SK-N-MC (cell line): ENCODE measurements at places on chromosomes 5 and 9.
A peak's percentile ranks its signal among the peaks of the same experiment; 100 is the strongest.

DNA sequence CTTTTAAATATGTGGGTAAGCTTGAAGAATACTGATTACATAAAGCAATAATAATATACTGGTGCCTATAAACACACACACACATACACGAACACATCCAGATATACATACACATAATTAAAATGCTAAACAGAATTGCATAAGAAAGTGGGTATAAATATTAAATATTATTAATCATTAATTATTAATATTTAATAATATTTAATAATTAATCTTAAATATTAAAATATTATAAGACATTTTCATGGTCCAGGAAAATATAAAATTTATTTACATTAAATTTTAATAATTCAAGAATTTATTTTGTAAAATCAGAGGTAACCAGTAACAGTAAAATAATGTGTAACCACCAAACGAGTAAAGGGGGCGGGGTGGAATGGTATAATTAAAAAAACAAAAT, 178.3 kb downstream of the TMEM232 start:
- no peak for DNase-seq

GRCh38 chr9:4689687-4690104, 10.3 kb downstream of the CDC37L1 start:
- no peak for DNase-seq

DNA sequence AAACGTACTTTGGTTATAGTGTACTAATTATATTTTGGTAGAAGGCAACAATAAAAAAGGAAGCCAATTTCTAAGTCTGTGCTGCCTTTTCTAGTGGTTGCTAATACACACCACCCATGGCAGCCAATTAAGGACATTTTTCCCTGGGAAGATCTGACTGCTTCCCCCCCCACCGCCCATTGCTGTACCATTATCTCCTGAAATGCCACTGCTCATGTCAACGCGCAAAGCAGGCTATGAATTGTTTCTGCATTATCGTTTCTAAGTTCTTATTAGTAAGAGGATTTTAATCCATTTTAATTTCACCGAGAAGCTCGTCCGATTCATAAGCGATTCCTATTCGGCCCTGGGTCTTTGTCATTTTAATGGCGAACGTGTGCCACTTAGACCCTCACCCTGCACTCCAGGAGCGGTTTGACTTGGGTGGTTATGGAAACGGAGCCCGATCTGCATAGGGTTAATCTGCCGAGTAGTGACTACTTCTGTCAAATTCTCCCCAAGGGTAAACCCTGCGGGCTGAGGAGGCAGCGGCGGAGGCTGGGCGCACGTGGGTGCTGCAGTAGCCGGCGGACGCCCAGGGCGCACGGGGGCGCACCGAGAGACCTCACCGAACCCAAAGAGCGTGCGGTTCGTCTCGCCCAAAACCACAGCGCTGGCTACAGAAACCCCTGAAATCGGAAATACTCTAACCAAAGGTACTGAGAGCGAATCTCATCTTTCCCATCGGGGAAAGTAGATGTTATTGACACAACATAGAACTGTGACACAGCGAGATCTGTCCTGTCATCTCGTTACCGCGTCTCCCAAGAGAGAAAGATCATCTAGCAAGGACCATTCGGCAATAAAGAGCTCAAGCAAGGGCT, 55.8 kb upstream of the SHC3 start:
- no peak for DNase-seq

DNA sequence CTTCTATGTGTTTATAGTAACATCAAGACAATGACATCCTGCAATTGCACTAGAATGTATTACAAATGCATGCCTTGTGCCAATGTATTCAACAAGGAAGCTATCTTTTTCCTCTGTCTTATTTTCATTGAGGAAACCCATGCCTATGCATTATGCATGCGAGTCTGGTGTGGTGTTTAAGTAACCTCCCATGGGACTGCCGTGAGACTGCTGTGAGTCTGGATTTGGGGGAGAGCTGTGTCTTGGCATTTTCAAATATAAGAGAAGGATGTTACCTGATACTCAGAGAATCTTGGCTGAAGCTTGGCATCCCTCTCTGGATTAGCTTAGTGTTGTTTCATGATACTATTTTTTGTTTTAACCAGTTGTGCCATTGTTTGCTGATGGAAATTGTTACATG, 98.3 kb downstream of the F2RL2 start:
- DNase-seq, result peak; percentile 99

DNA sequence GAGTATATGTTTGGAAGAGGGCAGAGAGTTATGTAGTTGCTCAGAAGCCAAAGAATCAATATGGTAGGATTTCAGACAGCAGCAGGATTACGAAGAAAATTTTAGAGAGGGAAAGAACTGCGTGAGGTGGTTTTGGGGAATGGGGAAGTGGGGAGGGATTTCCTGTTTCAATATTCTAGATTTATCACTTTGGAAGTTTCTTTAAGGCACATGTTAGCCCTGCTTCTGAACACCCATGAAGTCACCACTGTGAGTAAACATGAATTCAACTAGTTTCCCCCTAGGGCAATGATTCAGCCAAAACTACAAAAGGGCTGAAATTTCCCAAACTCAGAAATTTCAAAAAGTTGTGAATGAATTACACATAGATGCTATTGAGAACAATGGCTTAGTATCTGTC, 132.2 kb downstream of the EBF1 start:
- DNase-seq, result peak; percentile 63

GRCh38 chr5:76492819-76493189, 89.7 kb downstream of the IQGAP2 start:
- no peak for DNase-seq

DNA sequence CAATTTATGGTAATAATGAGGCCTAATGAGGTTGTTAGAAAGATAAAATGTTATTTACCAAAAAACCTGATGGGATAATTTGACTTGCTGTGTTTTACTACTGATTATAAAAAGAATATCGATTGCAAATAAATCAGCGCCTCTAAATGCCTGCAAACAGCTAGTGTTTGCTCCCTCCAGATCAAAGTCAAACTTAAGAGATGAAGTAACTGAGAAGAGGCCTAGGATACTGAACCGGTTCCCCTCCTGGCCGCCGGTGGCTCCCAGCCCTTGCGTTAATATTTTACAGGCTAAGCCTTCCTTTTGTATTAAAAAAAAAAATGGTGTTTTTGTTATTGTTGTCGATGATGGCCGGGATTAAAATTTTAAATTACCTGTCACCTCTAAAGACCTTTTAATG, 2.6 kb downstream of the IRX1 start:
- DNase-seq, result no peak

DNA sequence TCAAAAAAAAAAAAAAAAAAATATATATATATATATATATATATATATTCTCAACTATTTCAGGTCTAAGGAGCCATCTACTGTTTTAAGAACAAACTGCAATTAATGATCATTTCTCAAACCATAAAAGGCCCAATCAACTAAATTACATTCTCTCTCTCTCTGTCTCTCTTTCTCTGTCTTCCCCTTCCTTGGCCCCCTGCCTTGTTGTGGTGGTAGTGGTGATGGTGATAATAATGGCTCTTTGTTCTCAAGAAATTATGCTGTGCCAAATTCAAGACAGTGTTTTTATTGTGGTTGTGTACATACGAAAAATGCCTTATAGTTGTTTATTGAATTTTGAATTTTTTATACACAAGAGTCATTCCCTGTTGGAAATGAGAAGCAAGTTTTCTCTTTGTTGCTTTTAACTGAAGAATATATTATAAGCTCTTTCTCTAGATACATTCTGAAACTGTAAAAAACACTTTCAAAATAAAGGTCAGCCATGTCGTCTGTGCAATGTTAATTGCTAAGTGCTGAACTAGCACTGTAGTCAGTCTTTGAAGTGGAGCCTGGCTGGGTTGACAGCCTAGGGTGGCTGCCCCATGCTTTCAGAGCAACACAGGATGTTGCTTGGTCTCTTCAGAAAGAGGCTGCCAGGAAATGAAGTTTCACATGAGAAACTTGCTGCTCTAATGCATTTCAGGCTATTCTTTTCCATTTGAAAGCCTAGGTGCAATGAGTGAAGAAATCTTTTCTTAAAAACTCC, 96.0 kb downstream of the HINT1 start:
- DNase-seq, result no peak

GRCh38 chr9:126695701-126696400, 82.1 kb downstream of the LMX1B start:
- DNase-seq, result no peak

DNA sequence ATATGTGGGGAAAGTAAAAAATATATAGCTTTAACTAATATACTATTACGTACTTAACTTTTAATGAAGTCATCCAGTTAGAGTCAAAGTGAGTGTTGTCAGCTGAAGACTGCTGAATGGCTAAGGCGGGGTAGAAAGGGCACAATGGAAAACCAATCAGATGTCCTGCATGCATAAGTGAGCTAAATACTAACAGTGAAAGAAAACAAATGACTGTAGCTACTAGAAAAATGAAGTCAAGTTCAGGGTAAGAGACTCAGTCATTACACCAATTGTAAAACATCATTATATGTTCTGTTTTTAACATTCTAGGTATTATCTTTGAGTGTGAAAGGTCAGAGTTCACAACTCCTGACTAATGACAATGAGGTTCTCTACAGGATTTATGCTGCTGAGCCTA, 295.2 kb downstream of the ADGRV1 start:
- DNase-seq, result no peak

- no peak for DNase-seq
Measured at GRCh38 chr5:73654171-73654811, 28.3 kb downstream of the ARHGEF28 start.

GRCh38 chr5:142189813-142190212, 81.2 kb downstream of the NDFIP1 start:
- DNase-seq, result no peak

- DNase-seq, result no peak
Measured at GRCh38 chr5:55711507-55712022, 559 bp downstream of the SLC38A9 start.

DNA sequence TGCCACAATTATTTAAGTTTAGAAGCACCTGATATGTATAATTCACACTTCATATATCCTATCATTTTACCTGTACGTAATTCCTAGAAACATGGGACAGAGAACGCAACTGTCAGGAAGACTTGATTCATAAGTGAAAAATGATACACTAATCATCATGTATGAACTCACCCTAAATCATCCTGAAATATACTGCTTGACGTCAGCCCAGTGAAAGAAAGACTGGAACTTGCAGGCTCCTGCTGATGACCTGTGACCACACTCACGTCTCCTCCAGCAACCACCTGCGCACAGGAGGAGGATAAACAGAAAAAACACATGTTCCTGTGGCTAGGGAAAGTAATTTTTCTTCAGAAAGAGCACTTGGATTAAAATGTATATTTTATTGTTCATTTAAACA, 169.7 kb downstream of the MPDZ start:
- DNase-seq, result no peak

GRCh38 chr9:12640866-12641636, 52.1 kb upstream of the TYRP1 start:
- DNase-seq, result no peak

DNA sequence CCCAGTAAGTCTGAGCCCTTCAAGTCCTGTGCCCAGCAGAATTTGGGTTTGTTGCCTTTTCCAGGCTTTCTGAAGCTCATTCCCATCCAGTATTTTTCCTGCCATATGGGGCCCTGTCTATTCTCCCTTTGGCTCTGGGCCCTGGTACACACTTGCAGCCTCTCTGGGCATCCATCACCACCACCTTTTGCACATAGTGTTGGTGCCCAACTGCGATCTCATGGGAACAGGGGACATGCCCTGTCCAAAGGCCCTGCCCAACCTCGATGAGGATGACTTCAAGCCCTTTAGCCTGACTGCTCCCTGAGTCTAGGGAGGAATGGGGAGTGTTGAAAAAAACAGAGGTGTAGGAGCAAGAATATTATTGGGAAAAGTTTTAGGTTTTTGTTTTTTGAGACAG, 11.5 kb downstream of the RGS3 start:
- no peak for DNase-seq

GRCh38 chr5:142792865-142793232, 22.7 kb downstream of the ARHGAP26 start:
- no peak for DNase-seq

- DNase-seq, result no peak
Measured at GRCh38 chr5:87751824-87752223, 339.1 kb upstream of the CCNH start.

GRCh38 chr5:96752341-96753016, 55.3 kb downstream of the ERAP1 start:
- DNase-seq, result peak; percentile 76

DNA sequence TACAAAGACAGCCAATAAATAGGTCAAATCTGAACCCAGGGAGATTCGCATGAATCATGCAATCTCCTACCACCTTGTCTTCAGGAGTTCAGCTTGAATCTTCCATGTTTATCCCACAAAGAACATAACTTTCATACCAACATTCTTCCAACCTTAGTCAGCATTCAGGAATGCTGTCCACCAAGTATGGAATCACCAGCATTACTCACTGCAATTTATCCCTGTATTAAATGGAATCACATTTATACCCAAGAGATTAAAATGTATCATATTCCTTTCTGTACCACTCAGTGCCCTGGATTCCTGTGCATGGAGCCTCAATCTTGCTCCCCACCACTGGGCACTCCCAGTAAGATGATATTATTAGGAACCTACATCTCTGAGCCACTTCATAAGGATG, 162.6 kb downstream of the GLIS3 start:
- no peak for DNase-seq

- no peak for DNase-seq
Measured at GRCh38 chr5:135303582-135304173, 95.4 kb downstream of the MACROH2A1 start.

GRCh38 chr5:171418316-171418981, 998 bp upstream of the FGF18 start:
- DNase-seq, result no peak

GRCh38 chr9:95499847-95500246, 16.9 kb downstream of the PTCH1 start:
- no peak for DNase-seq

DNA sequence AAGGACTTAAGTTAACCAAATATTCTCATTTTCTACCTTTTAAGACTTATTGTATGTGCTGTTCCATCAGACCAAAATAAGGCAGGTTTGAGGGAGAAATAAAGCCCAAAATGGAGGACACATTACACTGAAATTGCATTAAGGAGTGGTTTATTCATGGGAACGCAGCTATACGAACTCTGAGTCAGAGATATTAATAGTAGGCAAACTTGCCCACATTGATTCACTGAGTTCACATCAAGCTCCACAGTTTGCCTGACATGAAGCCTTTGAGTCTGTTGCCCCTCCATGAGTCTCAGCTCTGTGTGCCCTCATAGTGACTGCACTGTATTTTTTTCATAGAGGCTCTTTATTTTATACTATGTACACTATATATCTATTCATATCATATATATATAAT, 135.0 kb upstream of the SNX2 start:
- DNase-seq, result no peak

- DNase-seq, result no peak
Measured at GRCh38 chr5:39167141-39167971, 52.0 kb downstream of the FYB1 start.

DNA sequence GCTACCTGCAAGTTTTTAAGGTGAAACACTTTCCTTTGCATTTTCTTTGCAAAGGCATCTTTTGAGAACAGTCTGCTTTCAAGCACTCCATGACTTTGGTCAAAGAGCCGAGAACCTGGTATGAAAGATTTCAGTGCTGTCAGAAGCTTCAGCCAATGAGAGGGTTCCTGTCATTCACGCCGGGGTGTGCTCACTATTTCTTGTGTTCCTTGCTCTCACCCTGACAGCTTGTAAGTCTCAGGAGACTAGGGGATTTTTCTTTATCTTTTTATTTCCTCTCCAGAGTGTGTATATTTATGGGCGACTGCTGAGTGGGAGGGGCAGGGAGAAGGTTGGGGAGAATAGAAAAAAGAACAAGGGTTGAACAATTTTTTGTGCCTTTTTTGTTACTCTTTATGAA, 334.0 kb downstream of the PSAT1 start:
- DNase-seq, result no peak
